ENCODE measurements at places on chromosomes 13 and 19.

GRCh38 chr13:30085087-30085486 lies 222.3 kb downstream of the KATNAL1 start:
- no peak for DNase-seq

DNA sequence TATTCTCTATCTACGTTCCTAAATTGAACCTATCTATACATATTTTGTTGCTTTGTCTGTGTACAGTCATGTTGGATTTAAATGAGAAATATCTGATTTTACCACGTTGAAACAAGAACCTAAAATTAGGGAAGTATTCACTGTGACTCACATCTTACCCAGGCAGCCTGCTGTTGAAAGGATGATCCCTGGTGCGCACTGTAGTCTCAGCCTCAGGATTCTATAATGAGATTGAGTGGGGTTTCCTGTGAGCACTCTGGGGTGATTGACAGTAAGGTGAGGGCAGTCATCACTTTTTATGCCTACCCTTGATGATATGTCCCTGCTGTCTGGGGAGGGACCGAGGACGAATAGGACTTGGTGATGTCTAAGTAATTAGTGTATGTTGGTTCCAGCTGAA lies 35.4 kb downstream of the PCCA start:
- DNase-seq: no peak

GRCh38 chr19:41192574-41193429 lies at the start of gene CYP2S1:
Gene CYP2S1, plus strand, starts transcription at chr19:41193219. Its CDS starts 46 bp downstream, at chr19:41193265.
- DNase-seq: no peak

GRCh38 chr19:4597975-4598671 lies 38.6 kb upstream of the SEMA6B start:
- peak; percentile 10 for DNase-seq

- DNase-seq: no peak
These were observed 30.1 kb upstream of the PEPD start for GRCh38 chr19:33551676-33552075.

- DNase-seq: no peak
These were observed 637 bp downstream of the RANBP3 start for GRCh38 chr19:5977222-5977784.

DNA sequence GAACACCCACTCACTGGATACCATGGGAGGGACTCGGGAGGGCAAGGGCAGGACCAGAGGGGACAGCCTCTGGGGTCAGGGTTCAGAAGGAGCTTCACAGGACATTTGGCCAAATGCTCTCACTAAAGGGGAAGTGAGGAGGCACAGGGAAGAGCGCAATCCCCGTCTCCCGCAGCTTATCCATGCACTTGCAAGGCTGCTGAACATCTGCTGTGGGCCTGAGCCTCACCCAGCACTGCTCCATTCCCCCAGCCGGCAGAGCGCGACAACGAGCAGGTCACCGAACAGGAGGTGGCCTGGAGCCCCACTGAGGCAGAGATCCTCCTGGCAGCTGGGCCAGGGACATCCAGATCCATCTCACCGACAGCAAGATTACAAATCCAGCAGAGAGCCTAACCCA lies 23.3 kb downstream of the ELAVL1 start:
- DNase-seq: no peak

DNA sequence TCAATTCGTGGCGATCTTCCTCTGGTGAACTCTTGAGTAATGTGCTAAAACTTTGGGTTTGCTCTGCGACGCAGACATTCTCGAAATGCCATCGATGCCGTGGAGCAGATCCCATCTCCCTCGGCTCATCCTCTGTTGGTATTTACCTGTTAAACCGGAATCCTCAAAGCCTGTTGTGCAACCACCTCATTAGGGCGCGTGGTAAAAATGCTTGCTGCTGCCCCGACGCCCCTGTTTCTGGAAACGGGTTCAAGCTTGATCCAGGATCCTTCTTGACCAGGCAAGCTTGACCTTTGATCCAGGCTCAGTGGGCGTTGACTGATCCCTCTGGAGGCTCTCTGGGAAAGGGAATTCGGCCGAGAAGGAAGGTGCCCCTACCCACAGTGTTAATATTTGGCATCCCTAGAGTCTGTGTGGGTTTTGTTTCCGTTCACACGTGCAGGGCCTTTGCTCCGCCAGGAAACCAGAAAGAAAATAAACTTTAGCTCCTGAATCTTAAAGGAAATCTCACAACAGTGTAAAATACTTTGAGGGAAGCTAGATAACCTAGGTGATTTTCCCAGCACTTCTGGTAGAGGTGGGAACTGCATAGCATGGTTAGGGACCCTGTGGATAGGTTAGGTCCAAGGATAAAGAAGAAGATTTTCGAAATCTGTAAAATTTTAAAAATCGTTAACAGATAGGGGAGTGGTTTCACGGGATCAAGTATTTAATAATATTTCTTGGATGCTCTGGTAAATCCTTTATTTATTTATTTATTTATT lies 1.1 kb downstream of the LSM14A start:
- DNase-seq: peak; percentile 5

GRCh38 chr19:17947815-17948513 lies 15.1 kb downstream of the CCDC124 start:
- DNase-seq: peak; percentile 97

DNA sequence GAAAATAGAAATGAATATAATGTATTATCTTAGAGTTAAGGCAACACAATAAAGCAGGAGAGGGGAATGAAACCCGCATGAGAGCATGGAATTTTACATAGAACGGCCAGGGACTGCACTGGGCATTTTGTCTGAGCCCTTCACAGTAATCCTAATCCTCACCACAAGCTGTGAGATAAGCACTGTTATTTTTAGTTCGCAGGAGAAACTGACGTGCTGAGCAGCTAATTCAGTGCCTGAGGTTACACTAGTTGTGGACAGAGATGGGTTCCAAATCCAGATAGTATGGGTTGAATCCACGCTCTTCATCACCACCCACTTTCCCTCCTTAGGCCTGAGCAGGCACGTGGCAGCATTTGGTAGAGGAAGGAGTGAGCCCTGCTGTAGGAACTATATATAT lies 24.8 kb upstream of the ZNF527 start:
- no peak for DNase-seq

DNA sequence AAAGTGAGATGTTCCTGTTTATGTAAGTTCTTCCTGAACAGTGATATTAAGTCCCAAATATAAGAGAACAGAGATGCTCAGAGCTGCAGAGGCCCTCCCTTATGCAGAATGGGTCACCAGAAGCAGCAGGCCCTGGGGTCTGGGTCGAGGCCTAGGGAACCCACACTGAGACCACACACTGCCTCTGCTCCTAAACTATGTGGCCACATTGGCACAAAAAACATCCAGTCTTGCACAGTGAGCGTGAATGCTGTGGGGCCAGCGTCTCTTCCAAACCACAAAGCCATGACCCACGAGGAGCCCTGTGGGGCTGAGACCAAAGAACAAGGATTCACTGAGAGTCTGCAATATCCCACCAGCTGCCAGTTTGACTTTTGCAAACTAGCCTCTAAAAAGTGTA lies 23.6 kb downstream of the PROZ start:
- DNase-seq: no peak

GRCh38 chr13:20024702-20025101 lies 66.2 kb downstream of the ZMYM2 start:
- no peak for DNase-seq

DNA sequence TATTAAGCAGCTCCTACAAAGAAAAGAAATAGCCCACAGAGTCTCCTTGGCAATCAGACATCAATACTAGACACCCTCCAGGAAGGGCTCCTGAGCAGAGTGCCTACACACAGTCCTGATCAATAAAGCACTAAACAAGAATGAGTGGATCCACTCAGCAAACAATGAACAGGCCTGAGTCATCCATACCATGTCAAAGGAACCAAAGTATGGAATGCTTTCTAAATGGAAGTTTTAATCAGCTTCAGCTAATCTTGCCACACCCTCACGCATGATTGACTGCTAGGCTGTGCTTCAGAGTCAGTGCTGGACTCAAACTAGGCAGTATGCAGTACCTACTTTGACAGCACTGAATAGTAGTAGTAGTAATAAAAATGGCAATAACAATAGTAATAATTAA lies 392.7 kb upstream of the HTR2A start:
- no peak for DNase-seq

- no peak for DNase-seq
These were observed 179.2 kb downstream of the TPTE2 start for GRCh38 chr13:19382111-19382510.

GRCh38 chr19:19461306-19461670 lies 54.1 kb downstream of the TSSK6 start:
- DNase-seq: no peak

DNA sequence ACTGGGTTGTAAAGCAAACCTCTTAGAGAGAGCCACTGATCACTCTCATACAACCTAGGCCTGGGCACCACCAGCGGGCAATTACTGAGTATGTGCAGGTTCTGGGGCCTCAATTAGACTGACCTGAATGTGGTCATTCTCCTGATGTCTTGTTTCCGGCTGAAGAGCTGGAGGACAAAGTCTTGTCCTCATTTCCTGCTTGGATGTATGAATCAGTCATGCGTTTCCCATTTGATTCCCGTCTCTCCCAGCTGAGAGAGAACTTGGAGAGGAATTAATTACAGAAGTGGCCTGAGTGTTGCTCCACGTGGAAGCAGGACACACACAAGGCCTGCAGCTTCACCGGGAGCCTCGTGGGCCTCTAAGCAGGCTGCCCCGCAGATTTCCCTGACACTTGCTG lies 799.3 kb upstream of the ARGLU1 start:
- no peak for DNase-seq

DNA sequence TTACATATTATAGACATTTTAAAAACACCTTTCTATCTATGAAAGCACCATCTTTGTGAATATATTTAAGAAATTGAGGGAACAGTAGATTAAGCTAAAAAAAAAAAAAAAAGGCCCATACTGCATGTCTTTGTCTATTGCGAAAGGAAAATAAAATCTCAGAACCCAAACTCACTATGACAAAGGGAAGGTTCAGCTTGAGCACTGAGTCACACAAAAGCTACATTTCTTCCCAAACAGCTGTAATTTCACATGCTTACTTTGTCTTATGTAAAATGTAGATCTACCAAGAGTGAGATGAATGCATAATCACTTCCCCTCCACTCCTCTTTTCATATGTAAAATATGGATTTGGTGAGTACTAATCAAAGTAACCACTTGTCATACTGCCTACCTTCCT lies 640.1 kb upstream of the KLF12 start:
- no peak for DNase-seq

GRCh38 chr13:108561149-108561548 lies 68.3 kb upstream of the MYO16 start:
- DNase-seq: no peak

GRCh38 chr19:43028866-43029265 lies 2.6 kb upstream of the PSG11 start:
- no peak for DNase-seq

DNA sequence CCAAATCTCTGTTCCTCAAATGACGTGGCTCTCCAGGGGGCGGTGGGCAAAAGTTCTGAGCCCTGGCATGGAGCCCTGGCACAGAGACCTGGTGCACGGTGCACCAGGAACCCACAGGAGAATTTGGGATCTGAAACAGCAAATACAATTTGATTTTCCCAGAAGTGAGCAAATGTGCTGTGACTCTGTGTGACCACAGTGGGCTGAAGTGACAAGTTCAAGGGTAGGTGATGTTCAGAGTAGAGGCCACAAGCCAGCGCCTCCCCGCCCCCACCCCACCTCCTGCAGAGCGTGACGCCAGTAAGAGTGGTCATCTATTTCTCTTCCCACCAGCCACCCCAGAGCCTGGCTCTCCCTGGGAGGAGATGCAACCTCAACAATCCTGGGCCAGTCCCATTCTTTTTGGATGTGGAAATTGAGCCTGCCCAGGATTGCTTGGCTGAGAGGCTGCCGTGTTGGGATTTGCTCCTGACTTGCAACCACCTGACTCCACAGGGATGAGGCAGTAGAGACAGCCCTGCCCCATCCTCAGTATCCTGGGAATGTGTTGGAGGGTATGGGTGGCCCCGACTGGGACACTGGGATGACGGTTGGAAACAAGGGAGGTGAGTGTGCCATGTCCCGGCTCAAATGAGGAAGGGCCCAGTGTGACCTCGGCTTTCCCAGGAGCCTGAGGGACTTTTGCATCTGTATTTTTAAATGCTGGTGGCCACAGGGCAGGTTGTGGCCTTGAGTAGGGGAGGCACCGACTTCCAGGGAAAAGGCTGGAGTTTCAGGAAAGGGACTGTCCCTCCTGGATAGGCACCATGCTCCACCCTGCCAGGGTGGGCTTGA lies 11.1 kb upstream of the BCL3 start:
- no peak for DNase-seq

DNA sequence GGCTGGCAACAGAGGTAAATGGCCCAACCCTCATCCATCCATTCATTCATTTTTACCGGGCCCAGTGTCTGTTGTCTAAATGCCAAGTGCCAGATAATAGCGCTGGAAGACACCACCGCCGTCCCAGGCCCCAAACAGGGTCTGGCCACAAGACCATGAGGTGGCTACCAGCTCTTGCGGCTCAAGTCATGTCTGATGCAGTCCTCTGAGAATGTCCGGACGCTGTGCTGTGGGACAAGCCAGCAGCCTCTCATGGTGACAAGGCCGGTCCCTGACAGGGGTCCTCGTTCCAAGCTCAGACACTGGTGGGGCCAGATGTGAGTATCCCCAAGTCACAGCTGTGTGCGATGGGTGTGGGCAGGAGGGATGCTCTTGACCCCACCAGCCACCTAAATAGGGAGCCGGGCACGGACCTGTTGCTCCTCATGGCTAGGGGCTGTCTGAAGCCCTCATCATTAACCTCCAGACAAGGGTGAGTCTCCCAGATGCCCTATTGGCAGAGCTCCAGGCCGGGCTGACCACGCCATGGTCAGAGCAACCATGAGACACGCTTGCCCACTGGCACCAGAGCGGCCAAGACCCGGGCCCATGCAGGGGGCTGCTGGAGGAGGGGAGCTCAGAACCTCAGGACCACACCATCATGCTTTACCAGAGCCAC lies 58.4 kb downstream of the MLLT1 start:
- DNase-seq: no peak

DNA sequence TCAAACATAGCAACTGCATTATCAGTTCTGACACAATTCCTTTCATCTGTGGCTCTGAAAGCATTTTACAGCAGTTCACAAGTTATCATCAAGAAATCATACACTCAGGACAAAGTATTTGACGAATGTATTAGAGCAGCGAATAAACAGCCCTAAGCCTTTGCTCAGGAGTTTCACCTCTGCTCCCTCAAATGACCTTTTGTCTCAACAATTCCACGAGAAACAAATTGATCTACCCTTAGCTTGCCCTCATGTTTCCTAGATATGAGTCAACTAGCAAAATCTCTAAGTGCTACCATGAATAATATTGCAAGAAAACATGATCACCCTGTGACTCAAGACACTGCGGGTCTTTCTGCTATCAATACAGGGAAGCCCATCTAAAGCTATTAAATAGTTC lies 396.1 kb downstream of the EFNB2 start:
- DNase-seq: no peak

GRCh38 chr19:33706631-33707030 lies 84.9 kb downstream of the CHST8 start:
- no peak for DNase-seq

Data from stimulated activated CD4-positive, alpha-beta T cell treated with anti-CD3 and anti-CD28 coated beads, TNF-alpha, amount 100 ng/mL, for 1 hour (primary cell).